Stimulated activated CD8-positive, alpha-beta memory T cell treated with anti-CD3 and anti-CD28 coated beads, Interleukin-7, amount 100 ng/mL, for 1 hour (primary cell): ENCODE measurements at places on chromosomes 3 and 15.

DNA sequence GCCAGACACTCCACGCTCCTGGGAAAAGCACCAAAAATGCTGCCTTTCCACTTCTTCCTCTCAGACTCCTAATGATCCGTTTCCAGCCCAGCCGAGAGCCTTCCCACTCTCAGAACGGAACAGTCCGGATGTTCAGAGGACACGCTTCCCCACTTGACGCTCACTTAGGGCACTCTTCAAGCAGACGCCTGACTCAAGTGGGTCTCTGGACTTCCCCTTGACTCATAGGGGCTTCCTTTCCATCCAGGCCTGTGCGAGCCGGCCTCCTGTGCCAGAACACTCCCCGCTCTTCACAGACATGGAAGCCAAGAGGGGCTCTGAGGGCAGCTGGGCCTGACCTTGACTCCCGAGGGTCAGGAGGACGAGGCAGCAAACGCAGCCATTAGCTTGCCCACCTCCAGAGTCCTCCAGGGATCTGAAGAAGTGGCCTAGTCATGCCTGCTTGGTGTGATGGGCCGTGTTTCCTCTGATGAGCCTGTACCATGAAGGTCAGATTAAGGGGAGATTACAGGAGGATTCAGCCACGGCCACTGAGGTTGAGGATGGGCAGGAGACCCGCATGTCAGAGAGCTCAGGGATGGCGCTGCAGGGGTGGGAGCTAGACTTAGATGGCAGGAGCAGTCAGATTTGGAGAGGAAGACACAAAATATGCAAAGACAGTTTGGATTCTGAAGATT is 114.7 kb upstream of the TLE3 start:
- DNase-seq = no peak

- DNase-seq = no peak
Observed at GRCh38 chr15:36251450-36251849, 328.0 kb upstream of the CDIN1 start.

DNA sequence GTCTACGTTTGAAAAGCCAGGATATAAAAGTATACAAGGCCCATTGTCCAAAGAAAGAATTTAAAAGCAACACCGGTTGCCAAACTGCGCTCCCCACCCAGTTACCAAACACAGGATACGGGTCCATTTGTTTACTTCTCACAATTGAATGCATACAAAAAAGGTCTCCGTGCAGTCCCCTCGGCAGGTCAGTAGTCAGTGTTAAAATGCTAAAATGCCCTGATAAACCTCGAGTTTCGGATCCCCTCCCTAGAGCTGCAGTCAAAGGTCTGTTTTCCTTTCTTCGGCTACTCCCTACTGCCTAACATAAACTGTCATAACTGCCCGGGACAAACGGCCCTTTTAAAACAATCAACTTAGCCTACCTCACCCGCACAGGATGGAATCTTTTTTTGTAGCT is 534.6 kb downstream of the FOXP1 start:
- DNase-seq = no peak

GRCh38 chr15:101135532-101136166 is 116.2 kb downstream of the CHSY1 start:
- no peak for DNase-seq

- no peak for DNase-seq
Observed at GRCh38 chr3:53082736-53083135, 36.9 kb upstream of the SFMBT1 start.

DNA sequence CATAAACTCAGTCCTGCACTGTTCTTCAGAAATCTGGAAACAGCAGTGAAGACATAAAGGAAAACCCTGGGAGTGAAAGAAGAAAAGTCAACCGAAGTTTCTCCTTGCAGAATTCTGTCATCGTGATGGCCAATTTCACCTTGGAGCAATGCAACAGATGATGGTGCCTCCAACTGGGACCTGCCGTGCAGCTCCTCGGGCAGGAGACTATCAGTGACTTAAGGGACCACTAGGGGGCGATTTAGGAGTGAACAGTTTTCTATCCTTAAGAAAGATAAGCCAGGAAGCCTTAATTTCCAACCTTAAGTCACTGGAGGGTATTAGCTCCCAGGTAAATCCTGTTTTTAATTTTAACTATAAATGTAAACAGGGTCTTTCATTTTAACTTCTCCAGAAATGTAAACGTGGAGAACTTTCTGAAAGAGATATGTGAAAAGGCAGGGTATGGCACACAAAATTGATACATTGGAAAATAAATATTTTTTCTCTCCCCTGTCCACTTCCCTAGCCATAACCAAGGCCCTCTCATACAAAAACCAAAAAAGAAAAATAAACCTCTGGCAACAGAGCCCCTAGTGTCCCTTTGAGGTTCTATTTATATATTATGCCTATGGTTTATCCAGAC is 116.3 kb downstream of the PDZRN3 start:
- DNase-seq = no peak

- DNase-seq = no peak
Observed at GRCh38 chr3:160852856-160853255, 96.8 kb downstream of the PPM1L start.

GRCh38 chr3:149895769-149896168 is 74.9 kb downstream of the PFN2 start:
- DNase-seq = no peak

DNA sequence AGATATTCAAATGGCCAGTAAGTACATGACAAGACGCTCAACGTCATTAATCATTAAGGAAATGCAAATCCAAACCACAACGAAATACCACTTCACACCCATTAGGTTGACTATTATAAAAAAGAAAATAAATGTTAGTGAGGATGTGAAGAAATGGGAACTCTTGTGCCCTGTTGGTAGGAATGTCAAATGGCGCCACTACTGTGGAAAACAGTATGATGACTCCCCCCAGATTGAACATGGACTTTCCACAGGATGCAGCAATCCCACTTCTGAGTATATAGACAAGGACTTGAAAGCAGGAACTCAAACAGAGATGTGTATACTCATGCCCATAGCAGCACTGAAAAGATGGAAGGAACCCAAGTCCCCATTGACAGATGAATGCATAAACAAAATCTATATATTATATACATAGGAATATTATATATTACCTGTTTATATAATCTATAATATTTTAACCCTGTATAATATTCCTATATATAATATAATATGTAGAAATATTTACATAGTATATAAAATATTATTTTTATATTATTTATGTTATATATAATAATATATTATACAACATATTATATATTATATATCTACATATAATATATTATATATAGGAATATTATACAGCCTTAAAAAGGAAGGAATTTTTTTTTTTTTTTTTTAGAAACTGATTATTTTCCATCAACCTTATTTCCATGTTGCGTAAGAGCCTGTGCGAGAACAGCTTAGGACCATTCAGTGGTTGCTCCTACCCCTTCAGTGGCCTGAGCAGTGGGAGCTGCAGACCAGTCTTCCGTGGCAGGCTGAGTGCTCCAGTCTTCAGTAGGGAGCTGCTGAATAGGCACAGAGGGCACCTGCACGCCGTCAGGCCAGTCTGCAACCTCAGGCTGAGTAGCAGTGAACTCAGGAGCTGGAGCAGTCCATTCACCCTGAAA is 17.6 kb upstream of the PIGZ start:
- DNase-seq = no peak

- no peak for DNase-seq
Observed at GRCh38 chr15:76234337-76234889, 76.9 kb downstream of the ETFA start.

GRCh38 chr15:84799511-84800187 is 17.5 kb upstream of the ALPK3 start:
- DNase-seq = no peak
